IPS-NIHi11 (cell line): ENCODE measurements at places on chromosomes 6 and 20.

GRCh38 chr6:39546731-39547130 lies 178.5 kb downstream of the KIF6 start:
- DNase-seq: no peak

DNA sequence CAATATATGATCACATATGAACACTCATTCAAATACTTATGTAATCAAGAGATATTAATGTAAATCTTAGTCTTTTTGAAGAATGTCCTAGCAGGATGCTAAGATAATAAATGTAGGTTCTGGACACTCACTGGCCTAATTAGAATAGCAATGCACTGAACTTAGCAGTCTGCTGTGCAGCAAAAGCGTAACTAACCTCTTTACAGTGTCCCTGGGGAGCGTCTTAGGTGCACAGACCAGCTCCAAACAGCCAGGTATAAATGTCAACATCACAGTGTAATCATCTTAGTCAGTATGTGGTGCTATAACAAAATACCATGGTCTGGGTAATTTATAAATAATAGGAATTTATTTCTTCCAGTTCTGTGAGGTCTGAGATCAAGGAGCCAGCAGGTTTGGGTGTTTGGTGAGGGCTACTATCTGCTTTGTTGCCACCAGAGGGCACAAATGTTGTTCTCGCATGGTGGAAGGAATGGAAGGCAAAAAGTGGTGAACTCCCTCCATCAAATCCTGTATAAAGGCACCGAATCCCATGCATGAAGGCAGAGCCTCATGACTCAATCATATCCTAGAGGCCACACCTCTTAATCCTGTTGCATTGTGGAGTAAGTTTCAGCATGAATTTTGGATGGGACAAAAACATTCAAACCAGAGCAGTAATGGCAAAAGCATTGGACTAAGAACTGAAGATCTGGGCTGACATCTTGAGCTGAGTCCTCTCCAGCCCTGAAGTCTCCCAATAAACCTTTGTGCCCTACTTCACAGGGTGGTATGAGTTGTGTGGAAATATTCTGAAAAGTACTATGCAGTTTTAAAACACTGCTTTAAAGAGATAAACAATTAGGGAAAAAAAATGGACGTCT lies 41.8 kb upstream of the FOXO3 start:
- peak; percentile 60 for DNase-seq

GRCh38 chr6:25560865-25561264 lies 91.2 kb upstream of the SCGN start:
- no peak for DNase-seq

GRCh38 chr6:35906499-35906846 lies 14.4 kb downstream of the SRPK1 start:
- DNase-seq: no peak

DNA sequence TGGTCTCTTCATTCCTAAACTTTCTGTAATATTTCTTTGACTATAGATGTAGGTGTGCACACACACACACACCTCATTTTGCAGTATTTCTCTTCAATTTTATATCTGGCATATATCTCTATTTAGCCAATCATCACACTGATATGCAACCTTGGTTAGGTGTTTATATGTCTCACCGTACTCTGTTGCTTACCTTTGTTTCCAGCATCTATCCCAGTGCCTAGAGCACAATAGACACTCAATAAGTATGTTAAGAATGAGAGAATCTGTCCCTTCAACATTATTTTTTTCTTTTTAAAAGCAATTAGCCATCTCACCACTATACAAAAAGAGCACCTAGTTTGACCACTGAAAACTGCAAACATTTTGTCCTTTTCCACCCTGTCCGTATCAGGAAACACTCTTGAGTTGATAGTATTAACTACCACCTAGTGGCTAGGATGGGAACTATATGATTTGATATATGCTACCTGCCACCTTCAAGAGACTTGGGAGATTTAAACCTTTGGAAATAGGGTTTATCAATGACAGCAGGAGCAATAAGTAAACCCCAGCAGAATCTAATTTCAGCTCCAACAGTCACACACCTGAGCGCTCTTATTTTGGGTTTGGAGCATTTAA lies 48.7 kb upstream of the RSPO3 start:
- peak; percentile 36 for DNase-seq

GRCh38 chr6:26241033-26241895 lies 123.7 kb upstream of the BTN3A2 start:
- no peak for DNase-seq

DNA sequence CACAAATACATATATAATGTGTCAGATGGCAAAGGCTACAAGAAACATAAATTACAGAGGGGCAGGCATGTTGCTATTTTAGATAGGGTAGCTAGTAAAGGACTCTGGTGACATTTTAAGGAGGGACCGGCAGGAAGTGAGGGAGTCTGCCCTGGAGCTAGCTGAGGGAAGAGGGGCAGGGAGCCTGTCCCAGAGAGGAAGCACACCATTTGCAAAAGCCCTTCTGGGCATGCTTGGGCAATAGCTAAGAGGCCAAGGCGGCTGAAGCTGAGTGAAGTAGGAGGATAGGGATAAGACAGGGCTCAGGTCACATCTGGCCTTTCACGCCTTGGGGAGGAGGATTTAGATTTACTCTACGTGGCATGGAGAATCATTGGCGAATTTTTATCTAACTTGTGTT lies 96.2 kb downstream of the RTN4IP1 start:
- no peak for DNase-seq

DNA sequence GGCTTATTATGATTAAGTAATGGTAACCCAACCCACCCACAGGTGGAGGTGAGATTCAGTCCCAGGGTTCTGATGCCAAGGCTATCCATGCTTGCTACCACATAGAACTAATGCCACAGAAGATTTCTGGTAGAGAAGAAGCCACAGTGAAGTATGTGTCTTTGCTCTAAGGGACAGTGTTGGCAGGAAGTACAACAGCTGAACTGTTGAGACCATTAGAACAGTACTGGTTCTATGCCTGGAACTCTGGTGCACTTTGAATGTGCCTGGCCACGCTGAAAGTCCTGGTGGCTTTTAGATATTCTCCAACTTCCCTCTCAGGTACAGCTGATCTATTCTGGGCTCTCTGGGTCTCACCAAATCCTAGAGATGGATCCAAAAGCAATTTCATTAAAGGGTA lies 7.8 kb downstream of the STX7 start:
- DNase-seq: no peak

DNA sequence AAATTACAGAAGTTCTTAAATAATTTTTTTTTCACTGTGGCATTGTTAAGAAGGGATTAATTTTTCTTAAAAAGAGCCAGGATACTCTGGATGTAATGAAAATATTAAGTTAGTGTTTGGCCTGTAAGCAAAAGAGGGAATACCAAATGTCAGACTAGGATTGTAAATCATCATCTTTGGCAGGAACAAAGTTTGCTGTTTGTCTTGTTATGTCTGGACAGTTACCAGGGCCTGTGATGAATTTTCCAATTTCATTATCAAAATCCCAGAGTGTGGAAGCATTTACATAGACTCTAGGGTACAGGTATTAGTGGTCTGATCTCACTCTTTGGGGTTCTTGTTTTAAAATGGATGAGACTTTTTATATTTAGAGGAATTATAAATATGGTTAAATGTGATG lies 26.1 kb downstream of the CEP57L1 start:
- no peak for DNase-seq

GRCh38 chr6:158283304-158283980 lies 28.8 kb upstream of the TULP4 start:
- peak; percentile 52 for DNase-seq

GRCh38 chr20:34322267-34323105 lies 19.3 kb upstream of the AHCY start:
- DNase-seq: no peak

GRCh38 chr20:60837173-60837770 lies 414.8 kb upstream of the CDH4 start:
- no peak for DNase-seq

DNA sequence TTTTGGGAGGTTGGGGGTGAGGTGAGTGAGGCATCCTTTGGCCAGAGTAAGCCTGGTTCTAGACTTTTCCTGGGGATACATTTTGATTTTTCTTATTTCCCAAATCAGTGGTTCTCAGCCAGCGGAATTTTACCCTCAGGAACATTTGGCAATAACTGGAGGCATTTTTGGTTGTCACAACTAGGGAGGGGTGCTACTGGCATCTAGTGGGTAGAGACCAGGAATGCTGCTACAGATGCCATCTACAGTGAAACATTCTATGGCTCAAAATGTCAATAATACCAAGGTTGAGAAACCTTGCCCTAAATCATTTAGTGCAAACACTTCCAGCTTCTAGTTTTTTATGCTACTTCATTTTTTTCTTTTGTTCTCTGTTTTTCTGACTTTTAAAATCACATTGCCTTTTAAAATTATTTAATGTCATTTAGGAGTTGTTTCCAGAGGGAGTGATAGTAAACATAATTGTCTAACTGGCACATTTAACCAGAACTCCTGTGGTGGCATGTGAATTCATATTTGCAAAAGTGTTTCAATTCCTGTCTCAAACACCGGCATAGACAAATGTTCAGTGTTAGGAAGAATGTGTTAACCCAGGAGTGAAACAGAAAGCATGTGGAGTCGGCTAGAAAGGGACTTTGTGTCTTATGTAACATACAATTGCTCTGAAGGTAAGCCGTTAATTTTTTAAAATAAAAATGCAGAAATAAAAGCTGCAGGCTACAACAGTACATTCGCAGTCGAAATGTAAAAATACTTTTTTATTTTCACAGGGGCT lies 59.0 kb downstream of the QRSL1 start:
- no peak for DNase-seq

DNA sequence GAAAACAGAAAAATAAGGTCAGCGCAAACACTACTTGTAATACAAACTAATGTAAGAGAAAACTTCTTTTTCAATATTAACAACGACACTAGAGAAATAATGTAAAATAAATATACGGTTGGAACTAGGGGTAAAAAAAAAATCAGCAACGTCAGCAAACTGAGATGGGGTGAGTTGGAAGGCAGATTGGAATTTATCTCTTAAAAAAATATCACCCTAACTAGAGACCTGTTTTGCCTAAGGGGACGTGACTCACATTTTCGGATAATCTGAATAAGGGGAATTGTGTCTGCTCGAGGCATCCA lies 705 bp upstream of the UTRN start:
- DNase-seq: no peak

- DNase-seq: no peak
Measured at GRCh38 chr6:44169154-44169553, 10.5 kb downstream of the CAPN11 start.

- no peak for DNase-seq
Measured at GRCh38 chr6:156790711-156791319, 13.6 kb downstream of the ARID1B start.

DNA sequence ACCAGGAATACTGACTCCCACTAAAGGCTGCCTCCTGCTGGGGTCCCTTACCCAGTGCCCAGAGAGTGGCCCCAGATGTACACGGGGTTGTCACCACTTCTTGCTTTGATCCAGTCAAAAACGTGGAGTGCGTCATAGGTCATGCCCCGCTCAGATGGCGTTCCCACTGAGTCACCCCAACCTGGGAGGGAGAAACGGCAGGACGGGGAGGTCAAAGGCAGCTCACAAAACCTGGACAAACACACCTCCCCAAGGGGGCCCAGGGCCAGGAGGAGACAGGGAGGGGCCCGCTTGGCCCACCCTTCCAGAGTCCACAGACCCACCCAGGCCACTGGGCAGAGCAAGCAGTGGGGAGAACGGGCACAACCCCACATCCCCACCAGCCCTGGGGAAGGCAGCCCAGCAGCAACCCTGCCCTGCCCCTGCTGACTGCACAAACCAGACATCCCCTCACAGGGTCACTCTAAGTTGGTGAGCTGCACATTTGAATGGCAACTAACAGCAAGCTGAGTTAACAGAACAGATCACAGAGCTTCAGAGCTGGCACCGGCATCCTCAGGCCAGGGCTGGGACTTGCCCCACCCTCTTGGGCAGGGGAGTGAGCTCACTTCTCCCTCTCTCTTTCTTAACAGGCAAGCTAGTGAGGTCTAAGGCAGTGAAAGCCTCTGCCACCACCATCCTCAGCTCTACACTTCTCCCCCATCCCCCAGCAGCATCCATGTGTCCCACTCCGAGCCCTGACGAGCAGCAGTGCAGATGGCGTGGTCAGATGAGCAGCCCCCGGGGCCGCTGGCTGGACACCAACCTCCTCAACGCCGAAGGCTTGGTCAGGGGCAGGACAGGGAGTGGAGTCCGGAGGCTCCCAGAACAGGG lies 61.7 kb downstream of the PYGB start:
- DNase-seq: no peak

DNA sequence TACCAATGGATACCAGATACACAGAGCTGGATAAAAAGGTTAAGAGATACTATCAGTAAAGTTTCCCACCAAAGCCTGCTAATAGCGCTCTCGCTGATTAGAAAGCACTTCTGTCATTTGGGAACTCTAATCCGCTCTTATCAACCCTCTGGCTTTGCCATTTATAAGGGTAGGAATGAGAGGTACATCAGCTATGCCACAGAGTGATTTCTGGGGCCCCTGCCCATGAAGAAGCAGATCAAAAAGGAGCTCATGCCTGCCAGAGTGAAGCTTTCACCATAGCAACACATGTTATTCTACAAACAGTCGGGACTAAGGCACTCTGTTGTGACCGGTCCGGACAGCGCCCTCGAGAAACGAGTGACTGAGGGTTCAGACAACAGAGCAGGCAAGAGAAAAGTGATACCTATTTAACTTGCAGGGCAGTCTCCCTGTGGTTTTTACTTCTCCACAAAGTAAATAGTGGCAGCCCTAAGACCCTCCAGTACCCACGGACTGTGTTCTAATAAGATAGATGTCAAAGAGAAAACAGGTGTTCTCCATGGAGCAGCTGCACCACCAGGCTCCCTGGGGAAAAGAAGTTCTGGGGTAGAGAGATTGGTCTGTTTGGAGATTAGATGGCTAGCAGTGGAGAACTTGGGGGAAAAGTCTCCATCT lies 5.6 kb downstream of the TRAM2 start:
- DNase-seq: no peak

GRCh38 chr6:164135511-164136132 lies 721.1 kb downstream of the QKI start:
- no peak for DNase-seq

DNA sequence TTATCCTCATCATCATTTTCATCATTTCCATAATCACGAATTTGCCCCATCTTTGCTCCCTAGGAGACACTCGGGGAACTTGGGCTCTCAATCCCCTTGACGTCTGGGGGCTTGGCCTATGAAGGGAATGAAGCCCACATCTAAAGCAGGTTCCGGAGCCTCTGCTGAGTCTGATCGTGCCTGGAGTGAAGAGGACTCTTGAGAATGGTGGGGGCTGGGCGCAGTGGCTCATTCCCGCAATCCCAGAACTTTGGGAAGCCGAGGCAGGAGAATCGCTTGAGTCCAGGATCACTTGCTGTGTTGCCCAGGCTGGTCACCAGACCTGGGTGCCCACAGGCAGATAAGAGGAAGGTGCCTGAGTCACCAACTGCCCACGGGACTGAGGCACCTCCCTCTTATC lies 114.5 kb downstream of the SYCP2 start:
- no peak for DNase-seq

- DNase-seq: peak; percentile 42
Measured at GRCh38 chr6:29685718-29686326, 4.9 kb upstream of the ZFP57 start.

DNA sequence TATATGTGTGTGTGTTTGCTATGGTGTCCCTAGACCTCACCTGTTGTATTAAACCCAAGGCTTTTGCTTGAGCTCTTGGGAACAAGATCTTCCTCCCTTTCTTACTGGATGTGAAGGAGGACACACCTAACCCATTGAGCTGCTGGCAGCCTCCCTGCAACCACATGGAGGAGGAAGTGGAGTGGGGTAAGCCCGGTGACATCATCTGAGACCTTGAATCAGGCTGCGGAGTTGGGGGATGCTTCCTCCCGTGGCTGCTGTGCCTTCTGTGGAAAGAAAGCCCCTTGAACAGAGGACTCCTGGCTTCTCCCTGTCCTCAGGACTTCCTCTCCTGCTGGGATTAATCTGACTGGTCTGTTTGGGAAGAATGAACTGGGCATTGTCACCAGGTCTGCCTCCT lies 3.3 kb downstream of the CST11 start:
- DNase-seq: no peak
